Bronchial smooth muscle cell (primary cell): ENCODE measurements at places on chromosomes 1 and 21. TPM values are rescaled to one million over a fixed set of nuclear protein-coding genes. Genes with fewer than 3 reads are reported as not detected.

The FCGR3A gene
- not detected in 2 replicates for total RNA-seq

The FAM110D gene
- not detected in 2 replicates for total RNA-seq

The RASSF5 gene
- 1.7 and 2.4 TPM in 2 replicates for total RNA-seq

The C1orf105 gene
- not detected in 2 replicates for total RNA-seq

The PODN gene
- 51.2 and 60.4 TPM in 2 replicates for total RNA-seq

The NECTIN4 gene
- total RNA-seq, result under 0.01 and 0.34 TPM in 2 replicates
